ENCODE measurements at places on chromosomes 7 and 10.

GRCh38 chr7:157566631-157567006 is 229.8 kb downstream of the DNAJB6 start:
- no peak for DNase-seq

DNA sequence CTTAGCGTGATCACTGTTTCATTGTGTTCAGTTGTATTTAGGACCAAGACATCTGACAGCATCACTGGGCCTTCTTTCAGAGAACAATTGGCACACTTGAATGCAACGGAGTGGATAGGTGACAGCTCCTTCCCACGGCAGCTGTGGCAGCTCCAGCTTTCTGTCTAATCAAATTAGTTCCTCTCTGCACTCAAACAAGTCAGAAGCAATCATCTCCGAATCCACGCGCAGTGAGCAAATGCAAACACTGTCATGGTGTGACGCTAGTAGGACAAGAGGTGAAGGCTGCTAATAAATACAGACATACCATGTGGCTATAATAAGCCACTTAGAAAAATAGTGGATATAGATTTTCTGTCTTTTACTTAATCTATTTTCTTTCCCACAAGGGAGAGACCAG is 542.4 kb downstream of the ACTR3B start:
- DNase-seq = no peak

GRCh38 chr7:50745835-50746234 is 36.9 kb downstream of the GRB10 start:
- DNase-seq = no peak

- DNase-seq = peak; percentile 22
Observed at GRCh38 chr10:113385021-113385999, 167.5 kb upstream of the HABP2 start.

DNA sequence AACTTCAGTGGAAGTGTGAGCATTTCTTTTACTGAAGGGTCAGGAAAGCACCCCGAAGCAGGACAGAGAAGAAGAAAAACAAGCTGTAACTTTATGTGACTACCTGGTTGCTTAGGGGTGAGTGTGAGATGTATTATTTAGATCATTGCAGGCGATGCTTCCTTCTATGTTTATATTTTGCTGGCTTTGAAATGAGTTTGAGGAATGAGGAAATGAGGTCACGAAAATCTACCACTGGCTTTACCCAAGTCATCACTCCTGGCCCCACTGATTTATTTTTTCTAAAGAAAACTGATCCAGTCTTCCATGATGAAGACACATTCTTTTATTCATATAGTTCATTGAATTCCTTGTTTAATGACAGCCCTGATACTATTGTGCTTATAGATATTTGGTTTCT is 716.6 kb upstream of the FZD8 start:
- DNase-seq = no peak

GRCh38 chr7:95684037-95684436 is 87.7 kb upstream of the PDK4 start:
- DNase-seq = no peak

- DNase-seq = no peak
Observed at GRCh38 chr10:45592432-45592831, 80.1 kb downstream of the ZFAND4 start.

GRCh38 chr7:97272237-97272975 is 154.9 kb downstream of the SDHAF3 start:
- DNase-seq = no peak

- no peak for DNase-seq
Observed at GRCh38 chr7:12458520-12459131, 55.0 kb upstream of the VWDE start.

DNA sequence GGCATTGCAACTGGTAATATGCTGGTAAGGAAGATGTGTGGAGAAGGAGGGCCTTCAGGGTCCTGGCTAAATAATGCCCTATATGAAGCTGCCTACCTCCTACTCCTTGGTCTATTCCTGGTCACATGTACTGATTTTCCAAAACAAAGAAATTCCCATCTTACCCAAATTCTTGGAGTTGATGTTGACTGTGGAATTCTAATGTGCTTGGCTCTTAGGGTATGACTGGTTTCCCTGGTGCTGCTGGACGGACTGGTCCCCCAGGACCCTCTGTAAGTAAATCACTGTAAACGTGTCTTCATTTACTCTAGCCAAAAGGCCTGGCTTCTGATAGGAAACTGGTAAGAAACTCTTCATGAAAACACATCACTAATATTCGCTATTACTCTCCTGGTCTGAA is 27.0 kb downstream of the COL1A2 start:
- DNase-seq = no peak

Measured in stimulated activated CD8-positive, alpha-beta memory T cell treated with anti-CD3 and anti-CD28 coated beads, Interleukin-7, amount 100 ng/mL, for 1 hour (primary cell).